ENCODE measurements at places on chromosomes 1 and 21.

- H3K4me1 ChIP-seq = no peaks in the 10 kb centered on the region
- H3K36me3 ChIP-seq = no peaks in the 10 kb centered on the region
- no peak overlapping the region for H3K27ac ChIP-seq
- no peak overlapping the region for H3K4me3 ChIP-seq
These were observed 66.1 kb upstream of the ACTL8 start for GRCh38 chr1:17689011-17689410.

- H3K27ac ChIP-seq = no peak within 1 kb of the TSS
- DNase-seq = no peak
- H3K4me1 ChIP-seq = no peaks in the 10 kb centered on the region
- no peaks in the 10 kb centered on the region for H3K36me3 ChIP-seq
- no peaks in the 10 kb centered on the region for H3K27me3 ChIP-seq
These were observed at the start of gene PKLR for GRCh38 chr1:155301342-155301841. Gene PKLR, minus strand, starts transcription at chr1:155301438. Its CDS starts 43 bp downstream, at chr1:155301395.

DNA sequence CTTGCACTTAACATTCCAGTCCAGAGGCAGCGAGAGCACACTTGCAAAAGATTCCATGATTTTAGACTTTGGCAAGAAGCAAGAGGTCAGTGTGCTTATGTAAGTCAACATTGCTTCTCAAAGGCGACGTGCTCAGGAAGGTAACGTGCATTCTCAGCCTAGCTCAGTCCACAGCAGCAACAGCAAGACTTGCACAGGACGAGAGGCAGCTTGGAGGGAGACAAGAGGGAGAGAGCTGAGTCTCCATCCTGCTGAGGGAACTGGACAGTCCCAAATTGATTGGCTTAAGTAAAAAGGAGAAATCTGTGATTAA, 56.5 kb downstream of the PTP4A2 start:
- no peaks in the 10 kb centered on the region for H3K4me1 ChIP-seq
- no peaks in the 10 kb centered on the region for H3K27me3 ChIP-seq
- H3K4me3 ChIP-seq = no peak overlapping the region

DNA sequence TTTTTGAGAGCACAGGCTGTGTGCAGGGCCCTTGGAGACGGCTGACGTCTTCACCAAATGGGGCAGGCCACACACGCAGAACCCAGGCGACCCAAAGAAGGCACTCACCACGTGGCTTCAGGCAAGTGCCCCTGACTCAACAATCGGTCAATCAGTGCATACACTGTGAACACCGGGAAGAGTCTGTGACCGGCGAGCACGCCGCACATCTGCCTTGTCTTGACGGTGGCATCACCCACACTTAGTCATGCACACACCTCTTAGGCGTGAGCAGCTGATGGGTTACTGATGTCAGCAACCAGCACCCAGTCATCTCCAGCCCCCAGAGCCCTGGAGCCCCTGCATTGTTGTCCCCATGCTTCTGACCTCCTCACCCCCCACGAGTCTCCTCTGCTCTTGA, 4.9 kb upstream of the LRRC3 start:
- H3K27me3 ChIP-seq = no peaks in the 10 kb centered on the region
- DNase-seq = no peak
- no peak overlapping the region for H3K4me3 ChIP-seq
- no peak overlapping the region for H3K27ac ChIP-seq

- no peak for DNase-seq
- no peaks in the 10 kb centered on the region for H3K27me3 ChIP-seq
- no peaks in the 10 kb centered on the region for H3K4me1 ChIP-seq
- no peak overlapping the region for H3K27ac ChIP-seq
- H3K4me3 ChIP-seq = no peak overlapping the region
- no peaks in the 10 kb centered on the region for H3K36me3 ChIP-seq
These were observed 147.3 kb downstream of the HS2ST1 start for GRCh38 chr1:87061742-87062156.

DNA sequence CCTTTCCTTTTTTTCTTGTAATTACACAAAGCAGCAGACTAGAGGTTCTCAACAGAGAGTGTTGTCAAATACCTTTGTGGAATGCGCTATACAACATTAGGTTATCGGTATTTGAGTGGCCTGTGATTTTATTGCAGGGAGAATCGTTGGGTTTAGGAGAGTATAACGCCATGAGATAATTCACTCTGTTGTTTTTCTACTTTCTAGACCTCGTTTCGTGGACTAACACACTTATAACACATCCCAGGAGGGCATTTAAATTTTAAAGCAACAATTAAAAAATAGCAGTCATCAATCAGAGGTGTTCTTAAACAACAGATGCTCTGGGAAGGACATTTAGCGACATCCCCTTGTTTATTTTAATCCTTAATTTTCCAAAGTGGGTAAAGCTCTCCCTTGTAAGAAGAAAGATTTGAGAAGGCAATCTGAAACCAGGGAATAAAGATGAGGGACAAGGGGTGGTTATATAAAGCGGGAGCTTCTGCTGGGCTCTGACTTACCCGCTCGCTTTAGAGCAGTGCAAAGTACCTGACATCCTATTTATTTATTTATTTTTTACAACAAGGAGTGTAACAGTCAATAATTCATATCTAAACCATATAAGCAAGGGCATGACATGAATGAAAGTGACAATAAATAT, 4.9 kb downstream of the PBX1 start:
- peaks cover 6% of the 10 kb centered on the region for H3K27me3 ChIP-seq
- H3K27ac ChIP-seq = no peak overlapping the region
- H3K4me3 ChIP-seq = no peak overlapping the region
- no peaks in the 10 kb centered on the region for H3K36me3 ChIP-seq
- no peaks in the 10 kb centered on the region for H3K4me1 ChIP-seq
- DNase-seq = no peak

GRCh38 chr1:201253906-201254624, 29.2 kb upstream of the PKP1 start:
- no peaks in the 10 kb centered on the region for H3K4me1 ChIP-seq
- no peak for DNase-seq
- H3K27ac ChIP-seq = no peak overlapping the region
- no peak overlapping the region for H3K4me3 ChIP-seq
- no peaks in the 10 kb centered on the region for H3K36me3 ChIP-seq

DNA sequence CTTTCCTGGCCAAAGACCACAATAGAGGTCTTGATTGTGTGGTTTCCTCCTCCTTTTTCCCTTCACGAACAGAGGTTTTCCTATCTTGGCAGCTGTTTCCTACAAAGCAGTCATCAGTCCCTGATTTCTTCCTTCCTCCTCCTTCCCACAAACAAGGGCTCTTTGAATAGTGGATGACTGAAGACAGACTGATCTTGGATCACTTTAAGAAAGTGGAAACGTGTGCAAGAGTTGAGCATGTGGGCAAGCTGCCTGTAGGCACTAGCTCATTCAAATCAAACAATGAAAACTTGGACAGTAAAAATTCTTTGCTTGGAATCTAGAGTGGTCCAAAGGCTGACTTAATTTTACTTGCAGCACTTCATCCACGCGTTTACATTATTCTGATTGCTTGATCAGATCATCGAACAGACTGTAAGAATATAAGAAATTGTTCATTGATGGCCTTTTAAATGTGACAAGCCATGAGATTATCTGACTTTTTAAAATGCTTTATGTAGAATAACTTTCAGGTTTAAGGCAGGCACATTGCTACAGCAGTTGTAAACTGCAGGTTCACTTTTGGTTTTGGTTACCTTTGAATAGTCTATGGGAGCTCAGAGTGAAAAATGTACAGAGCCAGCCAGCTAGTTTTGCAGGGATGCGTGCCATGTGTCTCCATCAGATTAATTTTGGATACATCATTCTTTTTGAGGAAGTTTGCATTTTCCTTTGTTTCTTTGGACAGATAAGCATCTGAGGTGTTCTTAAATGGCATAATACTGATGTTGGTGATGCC, 34.4 kb downstream of the ADGRL2 start:
- H3K36me3 ChIP-seq = no peaks in the 10 kb centered on the region
- DNase-seq = no peak
- H3K4me1 ChIP-seq = no peaks in the 10 kb centered on the region
- no peak overlapping the region for H3K4me3 ChIP-seq
- H3K27me3 ChIP-seq = no peaks in the 10 kb centered on the region
- H3K27ac ChIP-seq = no peak overlapping the region

DNA sequence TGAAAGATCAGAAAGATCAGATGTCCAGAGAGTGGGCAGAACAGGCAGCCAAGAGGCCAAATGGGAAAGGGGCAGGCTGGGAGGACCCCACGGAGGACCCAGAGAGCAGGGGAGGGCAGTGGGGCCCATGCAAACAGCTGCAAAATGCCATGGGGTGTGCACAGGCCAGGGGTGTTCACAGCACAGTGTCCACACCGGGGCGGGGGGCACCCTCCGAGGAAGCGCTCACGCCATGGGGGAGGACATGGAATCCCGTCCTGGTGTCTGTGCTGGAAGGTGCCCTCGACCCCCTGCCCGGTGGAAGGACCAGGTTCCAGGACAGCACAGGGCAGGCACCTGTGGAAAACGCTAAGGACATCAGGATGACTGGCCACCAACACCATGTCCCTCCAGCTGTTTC, 1.5 kb downstream of the INTS11 start:
- no peak for DNase-seq
- no peak overlapping the region for H3K27ac ChIP-seq
- H3K36me3 ChIP-seq = peaks cover 35% of the 10 kb centered on the region
- no peaks in the 10 kb centered on the region for H3K27me3 ChIP-seq
- no peak overlapping the region for H3K4me3 ChIP-seq
- peaks cover 34% of the 10 kb centered on the region for H3K4me1 ChIP-seq

DNA sequence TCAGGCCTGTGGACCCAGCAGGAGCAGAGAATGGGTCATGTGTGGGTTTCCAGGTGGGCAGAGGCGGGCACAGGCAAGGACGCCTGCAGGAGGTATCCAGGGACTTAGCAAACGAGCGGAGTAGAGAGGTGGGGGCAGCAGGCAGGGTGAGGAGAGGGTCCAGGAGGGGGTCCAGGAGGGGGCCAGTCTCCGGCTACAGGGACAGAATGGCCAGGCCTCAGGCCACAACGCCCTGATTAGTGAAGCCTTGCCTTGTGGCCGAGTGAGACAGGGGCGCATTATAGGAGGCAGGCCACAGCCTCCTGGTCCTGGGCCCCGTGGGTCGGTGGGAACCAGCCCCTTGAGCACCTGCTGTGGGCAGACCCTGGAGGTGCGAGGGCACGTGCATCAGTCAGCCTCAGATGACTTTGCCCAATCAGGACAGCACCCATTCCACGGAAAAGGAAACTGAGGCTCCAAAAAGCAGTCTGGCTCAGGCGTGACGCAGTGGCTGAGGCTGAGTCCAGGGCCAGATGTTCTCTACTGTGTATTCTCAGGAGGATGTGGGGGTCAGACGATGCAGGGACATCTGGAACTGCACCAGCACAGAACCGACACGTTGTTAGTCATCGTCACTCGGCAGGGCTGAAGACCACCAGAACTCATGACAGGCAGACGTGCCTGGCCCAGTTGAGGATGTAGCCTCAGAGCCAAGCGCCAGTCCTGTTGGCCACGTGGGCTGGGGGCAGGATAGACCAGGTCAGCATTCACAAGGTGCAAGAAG, 113.7 kb downstream of the CRYAA start:
- H3K36me3 ChIP-seq = no peaks in the 10 kb centered on the region
- H3K4me3 ChIP-seq = no peak overlapping the region
- no peaks in the 10 kb centered on the region for H3K27me3 ChIP-seq
